Breast epithelium (tissue), 4 donors: ENCODE measurements at places on chromosomes 12 and 14. TPM values are rescaled to one million over a fixed set of nuclear protein-coding genes. Genes with fewer than 3 reads are reported as not detected.
A peak's percentile ranks its signal among the peaks of the same experiment; 100 is the strongest.

DNA sequence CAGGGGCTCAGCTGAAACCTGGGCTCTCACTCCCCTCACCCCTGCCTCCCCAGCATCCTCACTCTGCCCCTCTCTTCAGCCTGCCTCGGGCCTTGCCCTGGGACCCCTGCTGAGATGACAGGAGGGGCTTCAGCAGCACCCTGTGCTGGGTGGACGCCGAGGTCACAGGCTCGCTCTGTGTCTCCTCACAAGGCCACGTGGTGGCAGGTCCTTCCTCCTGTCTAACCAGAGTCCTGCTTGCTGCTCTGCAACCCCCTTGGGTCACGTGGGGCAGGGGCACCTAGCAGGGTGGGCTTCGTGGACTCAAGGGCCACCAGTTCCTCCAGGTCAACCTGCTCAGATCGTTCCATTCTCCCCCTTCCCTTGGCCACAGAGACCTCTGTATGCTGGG lies 90.4 kb downstream of the TMEM121 start:
- H3K4me1 ChIP-seq = no peaks in the 10 kb centered on the region
- no peak overlapping the region for H3K4me3 ChIP-seq
- no peak for DNase-seq
- H3K27me3 ChIP-seq = no peaks in the 10 kb centered on the region
- no peaks in the 10 kb centered on the region for H3K36me3 ChIP-seq
- no peak overlapping the region for H3K27ac ChIP-seq

GRCh38 chr14:53545217-53545616 lies 392.1 kb upstream of the DDHD1 start:
- H3K4me1 ChIP-seq = no peaks in the 10 kb centered on the region
- H3K27ac ChIP-seq = no peak overlapping the region
- H3K36me3 ChIP-seq = no peaks in the 10 kb centered on the region
- no peak overlapping the region for H3K4me3 ChIP-seq

DNA sequence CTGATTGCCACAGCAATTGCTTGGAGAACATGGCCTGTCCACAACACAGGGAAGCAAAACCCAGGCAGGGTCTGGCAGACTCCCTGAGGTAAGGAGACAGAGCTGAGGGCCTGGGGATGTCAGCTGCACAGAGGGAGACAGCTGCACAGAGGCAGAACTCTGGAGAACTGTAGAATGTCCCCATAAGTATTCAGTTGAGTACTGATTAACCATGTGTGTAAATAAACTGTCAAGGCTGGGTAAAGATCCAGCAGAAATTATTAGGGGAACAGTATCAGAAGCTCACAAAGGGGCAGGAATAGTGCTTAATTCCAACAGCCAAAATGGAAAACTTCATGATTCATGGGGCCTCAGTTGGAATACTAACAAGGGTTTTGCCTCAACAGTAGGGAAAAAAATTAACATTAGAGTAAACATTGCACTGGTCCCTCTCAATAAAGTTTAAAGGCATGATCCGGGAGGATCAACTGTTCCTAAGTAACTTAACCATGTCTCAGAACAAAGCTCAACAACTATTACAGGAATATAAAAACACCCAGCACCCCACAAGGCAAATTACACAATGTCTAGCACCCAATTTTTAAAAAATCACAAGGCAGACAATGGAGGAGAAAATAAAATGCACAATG lies 201.3 kb upstream of the RASSF8 start:
- no peak overlapping the region for H3K27ac ChIP-seq
- H3K4me3 ChIP-seq = no peak overlapping the region
- DNase-seq = no peak
- H3K36me3 ChIP-seq = no peaks in the 10 kb centered on the region

DNA sequence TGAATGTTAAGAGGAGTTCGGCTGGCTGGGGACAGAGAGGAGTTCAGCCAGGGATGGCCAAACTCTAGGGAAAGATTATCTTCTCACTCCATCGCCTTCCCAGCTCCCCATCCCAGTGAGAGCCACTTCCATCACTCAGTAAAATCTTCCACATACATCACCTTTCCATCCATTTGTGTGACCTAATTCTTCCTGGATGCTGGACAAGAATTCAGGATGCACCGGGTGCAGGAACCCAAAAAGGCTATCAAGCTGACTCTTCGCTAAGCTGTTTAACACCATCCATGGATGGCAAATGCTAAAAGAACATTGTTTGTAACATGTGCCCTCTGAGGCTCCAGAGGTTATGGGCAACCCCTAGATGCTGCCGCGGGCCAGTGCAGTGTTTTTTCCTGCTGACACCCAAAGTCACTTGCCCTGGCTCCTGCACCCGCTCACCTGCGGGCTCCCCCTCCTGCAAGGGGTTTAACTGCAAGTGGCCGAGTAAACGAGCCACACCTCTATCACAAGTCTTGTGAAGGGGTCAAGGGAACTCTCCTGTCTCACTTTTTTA lies 216.0 kb upstream of the NPAS3 start:
- DNase-seq = no peak
- no peaks in the 10 kb centered on the region for H3K36me3 ChIP-seq
- H3K4me1 ChIP-seq = no peaks in the 10 kb centered on the region
- H3K27ac ChIP-seq = no peak overlapping the region

DNA sequence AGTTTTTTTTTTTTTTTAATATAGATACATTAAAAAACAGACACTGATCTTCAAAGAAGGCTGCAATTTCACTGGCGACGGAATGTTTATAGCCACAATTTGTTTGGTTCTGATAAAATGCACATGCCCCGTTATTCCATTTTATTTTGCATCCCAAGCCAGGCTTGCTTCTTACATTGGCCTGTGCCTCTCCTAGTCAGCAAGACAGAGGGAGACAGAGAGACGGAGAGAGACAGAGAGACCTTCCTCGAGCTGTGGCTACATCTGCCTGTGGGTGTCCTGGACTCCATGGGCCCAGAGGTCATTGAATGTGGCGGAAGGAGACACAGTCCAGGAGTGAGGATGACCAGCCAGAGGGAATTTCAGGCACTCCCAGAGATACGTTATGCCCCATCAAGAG lies 926.6 kb downstream of the VRK1 start:
- no peaks in the 10 kb centered on the region for H3K4me1 ChIP-seq
- H3K27me3 ChIP-seq = no peaks in the 10 kb centered on the region
- no peak overlapping the region for H3K4me3 ChIP-seq
- H3K36me3 ChIP-seq = no peaks in the 10 kb centered on the region
- H3K27ac ChIP-seq = no peak overlapping the region
- no peak for DNase-seq

DNA sequence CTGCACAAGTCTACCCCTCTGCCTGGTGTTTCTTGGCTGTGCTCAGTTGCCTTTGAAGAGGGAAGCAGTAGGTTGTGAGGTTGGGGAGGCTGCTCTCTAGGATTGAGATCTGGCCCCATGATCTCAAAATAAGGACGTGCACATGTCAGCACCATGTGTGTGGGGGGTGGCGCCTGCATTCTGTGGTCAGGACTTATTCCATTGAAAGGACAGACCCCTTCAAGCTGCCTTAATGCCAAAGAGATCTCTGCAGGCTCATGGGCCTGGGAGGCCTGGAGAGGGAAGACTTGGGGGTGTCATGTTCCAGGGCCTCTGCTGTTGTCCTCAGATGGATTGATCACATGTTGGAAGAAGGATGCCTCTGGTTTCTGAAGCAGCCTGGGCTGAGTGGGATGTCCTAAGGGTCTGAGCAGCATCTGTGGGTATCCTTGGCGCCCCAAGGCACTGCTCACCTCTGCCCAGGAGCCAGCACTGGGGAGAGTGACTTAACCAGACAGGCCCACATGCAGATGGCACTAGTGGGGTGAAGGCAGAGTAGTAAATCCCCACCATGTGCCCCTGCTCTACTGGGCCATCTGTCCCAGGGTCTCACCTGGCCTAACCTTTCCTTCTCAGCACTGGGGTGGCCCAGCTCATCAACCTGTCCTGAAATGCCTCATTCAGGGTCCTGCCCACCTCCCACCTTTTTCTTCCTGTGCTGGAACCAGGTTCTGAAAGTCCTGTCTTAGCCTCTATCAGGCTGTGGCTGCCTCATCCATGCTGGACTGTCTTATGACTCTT lies 118.9 kb downstream of the ADGRD1 start:
- no peaks in the 10 kb centered on the region for H3K4me1 ChIP-seq
- no peak for DNase-seq
- H3K4me3 ChIP-seq = no peak overlapping the region

DNA sequence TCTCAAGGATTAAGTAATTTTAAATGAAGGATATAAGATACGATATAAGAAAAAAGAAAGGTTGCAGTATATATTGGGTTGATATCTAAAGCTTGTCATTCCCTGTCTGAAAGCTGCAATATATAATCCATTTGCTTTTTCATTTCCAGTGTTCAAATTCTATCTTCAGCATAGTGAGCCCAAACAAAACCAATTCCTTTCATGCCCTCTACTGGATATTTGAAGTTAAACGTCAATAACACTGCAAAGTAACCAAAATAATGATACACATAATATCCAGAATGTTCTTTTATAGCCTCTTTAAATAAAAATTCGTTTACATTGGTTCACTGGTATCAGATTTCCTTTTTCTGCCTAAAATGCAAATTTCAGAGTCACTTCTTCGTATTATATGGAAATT lies 64.5 kb upstream of the DAAM1 start:
- no peaks in the 10 kb centered on the region for H3K27me3 ChIP-seq
- no peak overlapping the region for H3K4me3 ChIP-seq
- no peak for DNase-seq
- no peaks in the 10 kb centered on the region for H3K4me1 ChIP-seq

DNA sequence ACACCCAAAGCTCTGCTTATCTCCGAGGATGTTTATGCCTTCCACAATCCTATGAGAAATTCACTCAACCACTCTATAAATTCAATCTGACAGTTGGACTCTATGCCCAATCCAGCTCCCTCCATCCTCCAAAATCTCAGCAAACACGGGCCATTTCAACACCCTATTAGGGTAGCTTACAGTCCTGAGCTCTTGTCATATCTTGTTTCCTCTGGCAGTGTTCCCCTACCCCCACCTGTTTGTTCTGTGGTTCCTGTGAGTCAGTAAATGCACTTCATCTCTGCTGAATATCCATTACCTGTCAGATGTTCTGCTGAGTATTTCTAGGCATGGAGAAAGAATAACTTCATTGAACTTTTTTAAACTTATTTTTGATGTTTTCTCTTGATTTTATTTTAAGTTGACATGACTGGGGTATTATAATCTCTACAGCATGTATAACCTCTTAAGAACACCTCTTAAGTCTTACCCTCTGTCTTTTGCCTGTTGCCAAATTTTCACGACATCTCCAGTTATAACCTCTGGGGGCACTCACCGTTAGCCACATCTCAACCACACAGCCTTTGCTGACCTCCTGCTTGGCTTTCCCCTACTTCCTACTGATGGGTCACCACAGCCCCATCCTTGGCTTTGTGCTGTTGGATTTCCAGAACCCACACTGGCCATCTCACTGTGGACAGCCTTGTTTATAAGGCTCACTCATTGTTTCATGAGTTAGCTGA lies 317.0 kb upstream of the TMPO start:
- no peaks in the 10 kb centered on the region for H3K4me1 ChIP-seq
- DNase-seq = no peak
- H3K4me3 ChIP-seq = no peak overlapping the region
- no peaks in the 10 kb centered on the region for H3K27me3 ChIP-seq

DNA sequence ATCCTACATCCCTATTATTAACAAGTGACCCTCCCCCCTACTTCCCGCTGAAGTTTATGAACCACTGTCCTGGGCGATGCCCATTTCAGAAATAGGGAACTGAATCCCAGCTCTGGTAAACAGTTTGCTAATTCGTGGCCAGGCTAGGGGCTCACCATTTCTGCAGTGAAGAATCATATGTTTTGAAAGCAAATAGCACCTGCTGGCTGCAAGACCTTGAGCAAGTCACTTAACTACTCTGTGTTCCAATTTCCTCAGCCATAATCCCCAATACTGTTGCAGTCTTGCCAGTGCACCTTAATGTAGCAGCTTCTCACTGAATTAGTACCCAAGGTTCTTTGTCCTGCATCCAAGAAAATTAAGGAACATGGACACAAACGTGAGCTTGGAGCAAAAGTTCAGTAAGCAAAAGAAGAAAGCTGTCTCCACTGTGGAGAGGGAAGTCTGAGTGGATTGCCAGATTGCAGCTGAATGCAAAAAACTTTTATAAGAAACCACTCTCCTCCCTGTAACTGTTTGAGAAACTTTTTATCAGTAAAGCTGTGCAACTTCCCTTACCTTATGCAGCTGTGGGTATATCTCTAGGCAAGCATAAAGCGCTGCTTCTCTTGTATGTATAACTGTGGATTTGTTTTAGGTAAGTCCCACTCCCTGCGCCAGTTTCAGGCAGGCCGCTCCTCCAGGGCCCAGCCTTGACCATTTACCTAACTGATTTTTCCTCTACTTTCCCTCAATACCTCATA lies 824 bp downstream of the OAS1 start:
- H3K4me3 ChIP-seq = peak overlapping the region; percentile 76
- no peaks in the 10 kb centered on the region for H3K27me3 ChIP-seq
- no peaks in the 10 kb centered on the region for H3K36me3 ChIP-seq
- peaks cover 5% of the 10 kb centered on the region for H3K4me1 ChIP-seq
- peak overlapping the region; percentile 62 for H3K27ac ChIP-seq

DNA sequence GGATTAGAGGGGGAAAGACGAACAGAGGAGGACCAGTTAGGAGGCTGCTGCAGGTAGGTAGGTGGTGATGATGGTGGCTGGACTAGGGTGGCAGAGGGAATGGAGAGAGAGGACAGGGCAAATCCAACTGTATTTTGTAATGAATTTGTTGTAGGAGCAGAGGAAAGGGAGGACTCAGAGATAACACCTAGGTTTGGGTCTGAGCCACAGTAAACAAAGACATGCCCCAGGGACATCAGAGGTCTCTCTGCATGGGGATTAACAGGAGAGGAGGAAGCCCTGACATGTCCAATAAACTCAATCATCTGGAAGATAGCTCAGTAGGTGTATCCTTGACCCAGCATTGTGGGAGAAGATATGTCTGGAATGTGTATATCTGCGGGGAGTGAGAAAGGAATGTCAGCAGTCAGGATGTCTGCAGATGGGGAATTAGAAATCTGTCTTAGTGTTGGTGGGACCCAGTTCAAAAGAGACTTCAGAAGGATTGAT lies 4.7 kb upstream of the SLC48A1 start:
- H3K27me3 ChIP-seq = no peaks in the 10 kb centered on the region
- no peak overlapping the region for H3K27ac ChIP-seq
- H3K4me3 ChIP-seq = no peak overlapping the region

- no peak overlapping the region for H3K27ac ChIP-seq
- no peaks in the 10 kb centered on the region for H3K27me3 ChIP-seq
- H3K4me3 ChIP-seq = no peak overlapping the region
- no peaks in the 10 kb centered on the region for H3K4me1 ChIP-seq
Observed at GRCh38 chr12:76927170-76927784, 48.5 kb upstream of the CSRP2 start.

NDUFA12 gene
- total RNA-seq = 104 TPM

CLEC1B gene
- not detected for total RNA-seq

CLEC12A gene
- not detected for total RNA-seq
